ENCODE measurements at places on chromosomes 6 and 20. TPM values are rescaled to one million over a fixed set of nuclear protein-coding genes. Genes with fewer than 3 reads are reported as not detected.

DNA sequence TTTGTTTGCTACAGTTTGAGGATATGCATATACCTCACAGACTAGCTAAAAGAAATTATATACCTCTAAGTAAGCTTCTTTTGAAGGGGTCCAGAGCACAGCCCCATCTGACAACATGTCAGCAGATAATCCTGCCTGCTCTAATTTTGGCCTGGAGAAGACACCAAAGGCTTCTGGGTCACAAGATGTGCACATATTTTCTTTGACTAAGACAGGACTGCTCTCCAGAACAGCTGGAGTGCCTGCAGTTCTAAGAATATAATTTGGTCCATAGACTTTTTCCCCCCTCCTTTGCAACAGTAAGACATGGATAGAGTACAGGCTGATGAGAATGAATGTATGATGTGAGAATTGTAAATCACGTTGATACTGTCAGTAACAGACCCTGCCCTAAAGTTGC is 107.9 kb upstream of the KCNK16 start:
- no peak for DNase-seq

DNA sequence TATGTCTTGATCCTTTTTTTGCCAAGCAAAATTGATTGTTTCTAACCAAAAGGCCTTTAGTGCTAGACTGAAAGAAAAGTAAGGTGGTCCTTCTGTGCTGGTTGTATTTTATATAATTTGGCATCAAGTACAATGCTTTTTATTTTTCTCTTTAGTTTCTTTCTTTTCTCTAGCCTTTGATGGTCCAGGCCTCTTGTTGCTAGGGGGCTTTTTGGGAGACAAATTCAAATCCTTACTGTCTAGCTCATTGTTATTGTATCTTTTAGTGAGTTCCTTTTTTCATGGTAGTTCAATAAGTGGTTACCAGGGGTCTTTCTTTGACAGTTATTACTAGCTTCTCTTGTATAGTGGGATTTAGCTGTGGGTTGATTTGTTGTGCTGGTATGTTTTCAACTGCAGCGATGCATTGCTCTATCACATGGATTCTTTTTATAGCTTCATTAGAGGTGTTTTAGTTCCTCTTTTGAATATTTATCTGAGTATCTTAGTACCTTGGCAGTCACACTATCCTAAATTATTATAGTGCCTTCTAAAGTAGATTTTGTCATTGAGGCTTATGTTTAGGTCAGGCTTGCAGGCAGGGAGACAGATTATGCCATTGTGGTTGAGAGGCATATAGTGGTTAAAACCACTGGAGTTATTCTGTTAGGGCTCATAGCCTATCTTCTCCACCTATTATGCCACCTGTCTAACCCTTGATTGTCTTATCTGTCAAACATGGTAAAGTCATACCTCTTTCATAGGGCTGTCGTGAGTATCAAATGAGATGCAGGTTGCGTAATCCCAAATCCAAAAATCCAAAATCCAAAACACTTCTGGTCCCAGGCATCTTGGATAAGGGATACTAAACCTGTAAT is 49.5 kb downstream of the KCNS1 start:
- DNase-seq: no peak

- DNase-seq: peak; percentile 18
Observed at GRCh38 chr6:158645064-158646022, 800 bp upstream of the DYNLT1 start.

- DNase-seq: no peak
Observed at GRCh38 chr6:62059901-62060300, 226.1 kb downstream of the KHDRBS2 start.

- DNase-seq: no peak
Observed at GRCh38 chr6:1739680-1740079, 130.0 kb downstream of the FOXC1 start.

GRCh38 chr6:15628499-15629131 is 34.2 kb downstream of the DTNBP1 start:
- no peak for DNase-seq

- DNase-seq: peak; percentile 63
Observed at GRCh38 chr6:138162111-138162954, 594 bp downstream of the ARFGEF3 start.

DNA sequence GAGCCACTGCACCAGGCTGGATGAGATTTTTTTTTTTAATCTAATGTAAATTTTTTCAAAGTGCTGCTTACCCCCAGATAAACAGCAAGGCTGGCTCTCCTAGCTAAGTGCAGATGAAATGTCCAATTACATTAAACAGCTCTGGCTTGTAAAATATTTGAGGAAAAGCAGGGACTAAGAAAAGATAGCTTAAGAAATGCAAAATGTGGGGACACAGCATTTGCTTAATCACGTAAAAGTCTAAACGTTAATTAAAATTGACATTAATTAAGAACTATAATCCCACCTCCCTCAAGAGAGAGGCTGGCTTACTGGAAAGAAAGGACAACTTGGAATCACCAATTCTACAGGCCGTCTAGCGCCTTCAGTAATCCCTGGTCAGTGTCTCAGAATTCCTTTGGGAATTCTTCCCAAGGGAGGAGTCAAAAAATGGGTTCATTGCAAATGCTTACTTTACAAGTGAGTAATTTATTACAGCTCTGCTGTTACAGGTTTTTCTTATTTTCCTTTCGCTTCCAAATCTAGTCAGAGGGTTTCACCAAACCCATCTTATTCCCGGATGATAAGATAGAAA is 13.6 kb upstream of the MARCKS start:
- DNase-seq: no peak

- DNase-seq: no peak
Observed at GRCh38 chr20:64188682-64189529, 24.7 kb downstream of the MYT1 start.

DNA sequence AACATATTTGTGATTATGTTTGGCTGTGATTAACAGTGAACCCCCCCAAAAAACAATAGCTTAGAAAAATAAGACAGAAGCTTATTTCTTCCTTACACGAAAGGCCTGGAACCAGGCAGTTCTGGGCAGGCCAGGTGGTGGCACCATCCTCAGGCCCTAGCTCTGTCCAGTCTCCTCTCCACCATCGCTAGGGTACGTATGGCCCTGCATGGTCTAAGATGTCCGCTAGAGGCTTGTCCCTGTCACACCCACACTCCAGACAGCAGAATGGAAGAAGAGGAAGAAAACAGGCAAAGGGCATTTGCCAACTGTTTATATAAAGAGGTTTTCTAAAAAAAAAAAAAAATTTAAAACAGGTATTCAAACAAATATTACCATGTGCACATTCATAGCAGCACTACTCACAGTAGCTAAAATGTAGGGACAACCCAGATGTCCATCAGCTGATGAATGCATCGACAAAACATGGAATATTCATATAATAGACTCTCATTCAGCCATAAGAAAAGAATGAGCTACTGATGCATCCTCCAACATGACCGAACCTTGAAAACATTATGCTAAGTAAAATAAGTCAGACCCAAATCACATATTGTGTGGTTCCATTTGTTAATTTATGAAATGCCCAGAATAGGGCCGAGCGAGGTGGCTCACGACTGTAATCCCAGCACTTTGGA is 6.7 kb downstream of the TGM3 start:
- DNase-seq: no peak

GRCh38 chr6:11085758-11086435 is 7.7 kb upstream of the SMIM13 start:
- no peak for DNase-seq

DNA sequence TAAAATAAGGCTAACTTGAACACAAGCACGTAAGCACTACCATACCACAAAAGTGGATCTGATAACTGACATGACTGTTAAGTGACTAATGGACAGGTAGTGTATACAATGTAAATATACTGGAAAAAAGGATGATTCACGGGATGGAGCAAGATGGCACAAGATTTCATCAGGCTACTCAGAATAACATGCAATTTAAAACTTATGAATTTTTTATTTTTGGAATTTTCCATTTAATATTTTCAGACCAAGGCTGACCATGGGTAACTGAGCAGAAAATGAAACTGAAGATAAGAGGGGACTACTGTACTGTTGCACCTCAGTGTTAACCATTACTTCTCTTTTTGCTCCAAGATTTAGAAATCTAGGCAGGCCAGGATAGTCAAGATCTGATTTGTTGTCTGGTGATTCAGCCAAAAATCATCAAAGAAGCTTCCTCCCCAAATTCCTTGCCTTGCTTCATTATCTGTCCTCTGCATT is 45.4 kb downstream of the TPBG start:
- DNase-seq: no peak

DNA sequence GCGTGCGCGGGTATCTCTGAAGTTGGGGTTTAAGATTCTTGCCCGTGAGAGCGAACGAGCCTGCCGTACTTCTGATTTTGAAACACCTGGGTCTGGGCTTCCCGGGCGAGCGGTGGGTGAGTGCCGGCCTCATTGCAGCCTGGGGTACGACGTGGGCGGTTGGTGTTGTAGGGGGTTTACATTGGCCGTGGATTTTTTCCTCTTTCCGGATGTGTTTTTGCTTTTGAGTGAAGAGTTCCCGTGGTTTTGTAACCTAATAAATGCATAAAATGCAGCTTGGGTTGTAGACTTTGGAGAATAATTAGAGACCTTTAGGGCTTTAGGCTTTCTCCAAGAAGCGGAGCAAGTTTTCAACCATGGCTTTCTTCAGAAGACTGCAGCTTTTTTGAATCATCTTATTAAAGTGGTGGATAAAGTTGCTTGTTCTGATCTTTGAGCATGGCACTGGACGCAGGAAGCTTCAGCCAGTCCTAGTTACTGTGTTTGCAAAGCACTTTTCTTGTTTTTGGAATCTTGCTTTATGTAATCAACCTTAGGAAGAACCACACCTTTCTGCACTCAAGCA is 314 bp downstream of the FARS2 start:
- no peak for DNase-seq

- DNase-seq: no peak
Observed at GRCh38 chr6:108359901-108360882, 65.3 kb downstream of the AFG1L start.

DNA sequence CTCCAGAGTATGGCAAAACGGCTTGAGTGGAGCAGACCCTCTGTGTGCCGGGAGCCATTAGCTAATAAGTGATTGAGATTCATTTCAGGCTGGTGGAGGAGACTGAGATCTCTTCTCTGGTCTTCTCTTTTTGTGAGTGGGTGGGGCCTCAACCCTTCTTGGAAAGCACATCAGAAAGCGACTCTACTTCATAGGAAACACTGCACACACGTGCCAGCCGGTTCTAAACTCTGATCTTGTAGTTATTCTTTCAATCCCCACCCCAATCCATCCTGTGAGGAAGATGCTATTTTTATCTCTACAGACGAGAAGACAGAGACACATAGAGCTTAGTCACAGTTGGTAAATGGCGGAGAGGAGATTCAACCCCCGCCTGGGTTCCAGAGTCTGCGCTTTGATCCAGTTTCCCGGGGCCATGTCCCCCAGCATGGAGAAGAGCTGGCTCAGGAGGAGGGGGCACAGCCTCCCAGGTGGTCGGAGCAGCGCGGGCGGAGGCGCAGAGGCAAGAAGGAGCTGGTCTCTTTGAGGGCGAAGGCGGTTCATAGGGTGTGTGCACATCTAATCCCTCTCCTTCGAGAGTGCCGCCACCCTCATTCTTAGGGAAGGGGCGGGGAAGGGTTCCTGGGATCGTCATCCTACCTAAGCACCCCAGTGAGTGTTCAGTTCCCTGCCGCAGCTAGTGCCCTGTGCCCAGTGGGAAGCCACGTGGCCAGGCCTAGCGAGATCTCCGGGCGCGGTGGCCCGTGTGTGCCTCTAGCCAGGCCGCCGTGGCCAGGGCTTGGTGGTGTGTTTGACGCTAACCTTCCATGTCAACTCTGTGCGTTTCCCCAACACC is 49.0 kb upstream of the TAGAP start:
- DNase-seq: no peak

HRH3 gene
- not detected for total RNA-seq

SIRT5 gene
- total RNA-seq: 15.9 TPM

MUC21 gene
- 0.18 TPM for total RNA-seq

ERVFRD-1 gene
- total RNA-seq: 0.22 TPM

PSMF1 gene
- total RNA-seq: 187 TPM

RGS17 gene
- total RNA-seq: 0.31 TPM

SLC13A3 gene
- total RNA-seq: 21.0 TPM

ETV7 gene
- total RNA-seq: 6.7 TPM

ABHD16B gene
- total RNA-seq: not detected

Data from sciatic nerve (tissue), 2 donors.